Stimulated activated CD4-positive, alpha-beta T cell treated with anti-CD3 and anti-CD28 coated beads, Interleukin-1b, Interleukin-23, amount 100 ng/mL, for 4 hours (primary cell): ENCODE measurements at places on chromosomes 11 and 22.

DNA sequence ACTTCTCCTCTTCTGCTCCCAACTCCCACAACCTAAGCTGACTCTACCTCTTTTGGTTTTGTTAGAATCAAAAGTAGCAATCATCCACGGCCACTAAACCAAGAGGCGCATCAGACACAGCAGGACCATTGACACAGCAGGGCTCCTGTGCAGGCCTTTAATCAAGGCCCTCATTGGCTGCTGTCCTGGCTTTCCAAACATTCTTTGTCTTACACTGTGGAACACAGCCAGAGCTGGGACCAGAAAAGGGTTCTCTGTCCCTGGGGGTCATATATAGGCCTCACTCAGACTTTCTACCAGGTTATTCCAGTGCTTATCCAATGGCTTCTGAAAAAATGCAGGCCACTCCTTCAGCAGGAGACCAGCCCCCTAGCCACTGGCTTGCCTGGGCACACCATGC is 212.7 kb upstream of the NTM start:
- DNase-seq = no peak

- no peak for DNase-seq
These were observed 7.8 kb downstream of the STK33 start for GRCh38 chr11:8586184-8586583.

- no peak for DNase-seq
These were observed 277.5 kb downstream of the KIRREL3 start for GRCh38 chr11:126722956-126723664.

DNA sequence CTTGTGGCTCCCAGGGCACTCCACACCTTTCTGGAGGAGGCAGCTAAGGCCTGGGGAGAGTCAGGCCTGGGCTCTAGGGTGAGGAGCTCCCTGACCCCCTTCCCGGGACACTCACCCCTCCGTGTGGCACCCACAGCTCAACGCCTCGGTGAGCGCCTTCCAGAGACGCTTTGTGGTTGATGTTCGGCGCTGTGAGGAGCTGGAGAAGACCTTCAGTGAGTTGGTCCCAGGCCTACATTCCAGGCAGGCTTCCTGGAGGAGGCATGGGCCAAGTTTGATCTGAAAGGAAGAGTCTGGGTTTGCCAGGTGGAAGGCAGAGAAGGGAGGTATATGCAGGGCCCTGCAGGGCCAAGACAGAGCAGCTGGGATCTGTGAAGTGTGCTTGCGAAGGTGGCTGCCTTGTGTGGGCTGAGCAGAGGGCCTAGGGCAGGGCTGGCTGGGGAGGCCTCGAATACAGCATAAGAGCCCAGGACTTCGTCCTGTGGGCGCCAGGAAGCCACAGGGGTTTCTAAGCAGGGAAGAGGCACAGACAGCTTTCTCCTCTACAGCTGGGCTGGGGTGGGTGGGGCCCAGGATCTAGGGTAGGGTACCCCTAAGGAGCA is 2.9 kb downstream of the TCIRG1 start:
- DNase-seq = no peak

- no peak for DNase-seq
These were observed 61.8 kb downstream of the FAM83F start for GRCh38 chr22:40056559-40056958.

DNA sequence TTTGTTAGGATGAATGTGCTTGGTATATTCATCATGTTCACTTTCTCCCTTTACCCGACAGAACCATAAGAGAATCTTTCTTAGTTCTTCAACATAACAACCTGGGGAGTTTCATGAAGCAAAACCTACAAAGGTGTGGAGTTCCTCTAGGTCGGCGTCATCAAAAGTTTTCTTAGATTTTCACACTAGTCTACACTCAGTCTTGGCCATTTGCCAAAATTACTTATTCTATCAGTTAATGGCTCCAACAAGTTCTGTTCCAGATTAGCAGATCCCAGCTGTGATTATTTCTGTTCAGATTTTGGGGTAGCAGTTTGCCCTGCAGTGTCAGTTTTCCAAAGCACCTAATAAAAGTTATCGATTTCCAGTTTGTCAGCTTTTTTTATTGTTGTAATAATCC is 935.8 kb upstream of the RAG2 start:
- DNase-seq = no peak

DNA sequence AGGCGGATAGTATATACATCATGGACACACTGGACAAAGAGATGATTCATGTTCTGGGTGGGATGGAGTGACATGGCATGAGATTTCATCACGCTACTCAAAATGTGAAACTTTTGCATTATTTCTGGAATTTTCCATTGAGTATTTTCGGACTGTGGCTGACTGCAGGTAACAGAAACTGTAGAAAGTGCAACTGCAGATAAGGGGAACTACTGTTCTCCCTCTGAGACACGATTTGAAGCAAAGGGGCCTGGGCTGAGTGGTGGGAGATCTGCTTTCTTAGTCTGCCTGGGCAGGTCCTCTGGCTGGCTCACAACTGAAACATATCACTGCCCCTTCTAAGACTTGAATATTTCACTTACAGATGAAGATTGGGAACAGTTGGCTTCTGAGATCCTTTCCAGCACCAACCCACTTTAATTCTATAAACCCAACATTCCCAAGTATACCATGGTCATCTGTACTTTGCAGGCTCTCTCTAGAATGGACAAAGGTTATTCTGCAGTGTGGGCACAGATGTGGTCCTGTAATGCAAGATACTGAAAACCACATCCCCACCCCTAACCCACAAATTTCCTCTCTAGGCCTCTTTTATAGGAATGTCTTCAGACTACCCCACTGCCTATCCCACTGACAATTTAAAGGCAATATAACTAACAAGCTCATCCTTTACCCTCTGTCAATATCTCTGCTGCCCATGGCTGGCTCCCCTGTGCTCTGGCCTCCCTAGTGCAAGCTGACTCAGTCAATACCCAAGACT is 121.1 kb downstream of the KCNC1 start:
- no peak for DNase-seq

DNA sequence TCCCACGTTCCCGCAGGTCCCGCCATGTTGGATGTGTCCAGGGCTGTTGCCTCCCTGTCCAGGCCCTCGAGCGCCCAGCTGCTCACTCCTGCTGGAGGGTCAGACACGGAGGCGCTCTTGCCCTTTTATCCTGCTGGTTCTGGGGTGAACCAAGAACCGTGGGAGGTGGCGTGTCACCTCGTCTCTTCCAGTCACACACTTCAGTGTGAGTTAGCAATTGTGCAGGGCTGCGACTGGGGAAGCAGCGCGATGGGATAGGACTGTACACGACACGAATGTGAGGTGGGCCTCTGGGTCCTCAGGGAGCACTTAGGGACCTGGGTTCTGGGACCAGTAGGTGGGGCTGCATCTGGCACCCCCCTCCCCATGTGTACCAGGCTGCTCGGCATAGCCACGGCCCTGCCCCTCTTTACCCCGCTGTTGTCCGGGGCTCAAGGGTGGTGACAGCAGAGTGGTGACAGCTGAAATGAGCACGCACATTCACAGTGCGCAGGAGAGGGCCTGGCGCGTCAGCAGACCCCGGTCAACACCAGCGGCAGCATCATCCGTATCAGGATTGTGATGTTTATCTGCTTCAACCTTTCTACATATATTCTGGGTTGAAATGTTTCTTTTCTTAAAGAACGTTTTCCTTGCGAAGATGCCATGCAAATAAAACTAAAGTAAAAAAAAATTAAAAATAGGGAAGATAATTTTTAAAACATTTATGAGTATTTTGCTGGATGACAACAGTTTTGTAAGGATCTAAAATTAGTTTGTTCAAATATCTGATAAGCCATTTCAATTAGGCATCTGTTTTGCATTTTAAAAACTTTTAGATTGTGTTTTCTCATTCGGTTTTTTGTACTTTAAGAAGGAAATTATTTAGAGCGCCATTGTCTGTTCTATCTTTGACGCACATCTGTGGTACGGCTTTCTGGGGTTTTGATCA is 210.7 kb downstream of the TBC1D22A start:
- DNase-seq = no peak

GRCh38 chr11:116224154-116224888 is 548.5 kb downstream of the BUD13 start:
- peak; percentile 5 for DNase-seq

DNA sequence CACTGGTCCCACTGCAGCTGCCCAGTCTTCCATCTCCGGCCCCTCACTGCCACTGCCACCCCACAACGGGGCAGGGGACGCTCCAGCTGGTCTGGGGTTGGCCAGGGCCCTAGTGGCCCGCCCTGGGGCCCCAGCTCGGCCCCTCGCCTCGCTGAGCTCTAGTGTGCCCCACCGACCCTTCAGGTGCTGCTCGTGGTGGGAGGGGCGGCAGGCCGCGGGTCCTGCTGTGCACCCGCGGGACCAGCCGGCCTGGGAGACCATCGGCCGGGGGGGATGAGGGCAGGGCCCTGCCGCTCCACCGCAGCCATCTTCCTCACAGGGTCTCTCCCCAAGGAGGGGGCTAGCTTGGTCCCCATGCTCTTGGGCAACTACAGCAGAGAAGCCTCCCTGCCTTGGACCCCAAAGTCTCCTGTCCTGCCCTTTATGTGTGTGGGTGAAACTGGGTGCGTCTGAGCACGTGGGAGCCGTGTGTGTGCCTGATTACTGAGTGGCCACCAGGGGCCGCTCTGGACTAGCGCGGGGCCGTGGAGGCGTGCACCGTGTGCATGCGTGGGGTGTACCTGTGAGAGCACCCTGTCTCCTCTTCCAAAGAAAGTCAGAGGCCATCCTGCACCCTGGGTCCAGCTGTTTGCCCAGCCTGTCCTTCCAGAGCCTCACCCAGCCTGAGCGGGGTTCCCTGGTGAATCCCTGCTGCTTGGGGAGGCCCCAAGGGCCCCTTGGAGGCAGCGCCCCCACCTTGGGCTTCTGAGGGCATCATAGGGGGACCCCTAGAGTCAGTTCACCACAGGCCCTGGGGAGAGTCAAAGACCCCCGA is 6.0 kb upstream of the ACR start:
- DNase-seq = peak; percentile 52

DNA sequence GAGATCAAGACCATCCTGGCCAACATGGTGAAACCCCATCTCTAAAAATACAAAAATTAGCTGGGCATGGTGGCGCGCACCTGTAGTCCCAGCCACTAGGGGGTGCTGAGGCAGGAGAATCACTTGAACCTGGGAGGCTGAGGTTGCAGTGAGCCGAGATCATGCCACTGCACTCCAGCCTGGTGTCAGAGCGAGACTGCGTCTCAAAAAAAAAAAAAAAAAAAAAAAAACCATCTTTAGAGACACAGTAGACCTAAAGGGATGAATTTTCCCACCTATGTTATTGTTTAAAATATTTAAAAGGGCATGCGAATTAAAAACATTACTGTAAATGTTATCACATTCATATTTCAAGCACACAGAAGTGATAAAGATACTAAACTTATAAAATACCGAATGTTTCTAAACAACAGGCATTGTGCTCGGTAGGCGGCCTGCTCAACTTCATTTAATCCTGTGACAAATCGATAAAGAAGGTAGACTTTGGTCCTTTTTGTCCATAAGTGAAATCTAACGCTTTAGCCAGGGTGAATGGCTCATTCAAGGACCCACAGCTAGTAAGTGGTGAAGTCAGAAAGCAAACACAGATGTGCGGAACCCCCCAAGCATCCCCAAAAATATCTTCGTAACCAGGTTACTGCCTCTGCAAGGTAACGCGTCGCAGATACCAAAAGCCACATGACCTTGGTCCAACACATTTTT is 16.1 kb downstream of the NCAPD3 start:
- peak; percentile 40 for DNase-seq

- DNase-seq = no peak
These were observed 380.7 kb downstream of the INSC start for GRCh38 chr11:15495462-15495861.

DNA sequence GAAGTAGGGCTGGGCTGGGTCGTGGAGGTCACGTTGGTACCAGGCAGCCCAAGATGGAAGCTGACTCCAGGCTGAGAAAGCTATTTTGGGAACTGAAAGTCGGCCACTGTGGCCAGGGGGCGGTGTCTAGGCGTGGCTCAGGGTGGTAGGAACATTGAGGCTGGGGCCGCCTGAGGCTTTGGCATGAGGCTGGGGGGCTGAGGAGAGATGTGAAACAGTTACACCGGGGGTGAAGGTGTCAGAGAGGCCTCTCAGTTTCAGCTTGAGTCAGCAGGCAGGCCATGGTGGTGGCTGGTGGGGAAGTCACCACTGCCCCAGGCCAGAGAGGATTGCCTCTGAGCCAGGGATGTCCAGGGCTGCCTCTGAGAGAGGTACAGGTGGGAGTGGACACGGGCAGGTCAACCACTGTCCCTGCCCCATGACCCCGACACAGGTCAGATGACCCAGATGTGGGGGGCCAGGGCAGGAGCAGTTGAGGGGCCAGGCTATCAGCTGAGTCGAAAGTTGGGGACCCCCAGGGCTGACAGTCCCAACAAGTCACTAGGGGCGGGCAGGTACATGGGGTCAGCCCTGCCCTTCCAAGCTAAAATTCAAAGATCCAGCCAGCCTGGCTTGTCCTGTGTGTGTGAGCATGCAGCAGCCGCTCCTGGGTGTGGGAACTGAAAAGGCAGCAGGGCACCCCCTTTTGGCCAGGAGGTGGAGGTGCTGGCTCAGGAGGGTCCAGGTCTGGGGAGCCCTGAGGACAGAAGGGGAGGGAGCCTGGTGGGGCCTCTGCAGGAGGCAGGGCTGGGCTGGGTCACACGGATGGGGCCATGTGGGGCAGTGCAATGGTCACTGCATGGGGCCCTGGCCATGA is 7.2 kb downstream of the KCNK7 start:
- peak; percentile 37 for DNase-seq

DNA sequence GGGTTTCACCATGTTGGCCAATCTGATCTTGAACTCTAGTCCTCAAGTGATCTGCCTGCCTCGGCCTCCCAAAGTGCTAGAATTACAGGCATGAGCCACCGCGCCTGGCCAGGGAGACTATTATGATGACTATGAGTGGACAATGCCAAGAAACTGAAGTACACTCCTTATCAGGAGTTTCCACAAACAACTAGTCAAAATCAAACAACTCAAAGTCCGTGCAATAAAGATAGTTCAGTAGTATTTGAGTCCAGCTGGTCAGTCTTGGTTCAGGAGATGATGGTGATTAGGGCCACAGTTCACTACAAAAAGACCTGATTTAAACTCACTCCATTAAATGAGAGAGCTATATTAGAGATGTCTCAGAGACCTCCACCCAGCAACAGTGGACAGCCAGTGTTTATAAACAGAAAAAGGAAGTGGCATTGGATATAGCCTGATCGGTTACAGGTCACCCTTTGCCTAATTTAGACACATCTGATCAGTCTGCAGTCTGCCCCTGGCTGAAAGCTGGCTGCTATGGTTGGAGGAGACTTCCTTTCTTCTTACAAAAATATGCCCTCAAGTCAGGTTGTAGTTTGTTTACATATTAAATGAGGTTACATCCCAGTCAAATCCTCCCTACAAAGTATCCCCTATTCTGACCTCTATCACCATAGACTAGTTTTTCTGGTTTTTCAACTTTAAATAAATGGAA is 17.0 kb downstream of the CD3E start:
- no peak for DNase-seq

DNA sequence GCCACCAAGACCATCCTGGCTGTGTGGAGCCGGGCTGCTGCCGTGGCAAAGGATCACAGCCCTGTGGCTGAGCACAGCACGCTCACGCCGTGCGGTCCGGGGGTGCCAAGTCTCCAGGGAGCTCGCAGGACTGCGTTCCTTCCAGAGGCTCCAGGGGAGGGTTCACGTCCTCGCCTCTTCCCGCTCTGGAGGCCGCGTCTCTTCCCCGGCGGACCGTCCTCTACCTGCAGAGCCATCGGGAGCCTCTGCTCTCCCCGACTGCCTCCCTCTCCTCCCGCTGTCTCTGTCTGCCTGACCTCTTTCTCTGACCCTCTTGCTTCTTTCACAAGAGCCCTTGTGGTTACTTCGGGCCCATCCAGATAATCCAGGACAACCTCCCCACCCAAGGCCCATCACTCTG is 11.4 kb upstream of the MUC5AC start:
- DNase-seq = no peak
